ENCODE measurements at places on chromosomes 2 and 18.

DNA sequence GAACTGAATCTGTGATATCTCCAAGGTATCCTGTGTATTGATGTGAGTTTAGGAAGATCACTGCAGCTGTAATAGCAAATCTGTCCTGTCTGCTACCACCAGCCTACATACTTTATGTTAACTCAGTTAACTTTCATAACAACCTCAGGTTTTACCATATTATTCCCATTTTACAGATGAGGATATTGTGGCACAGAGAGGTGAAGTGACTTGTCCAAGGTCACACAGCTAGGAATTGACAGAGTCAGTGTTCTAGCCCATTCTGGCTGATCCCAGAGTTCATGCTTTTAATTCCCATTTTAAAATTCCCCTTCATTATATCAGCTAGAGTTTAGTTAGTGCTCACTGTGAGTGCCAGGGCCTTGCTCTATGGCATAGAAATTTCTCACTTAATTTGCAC lies 49.4 kb downstream of the PLEK start:
- no peak for DNase-seq

- DNase-seq = no peak
These were observed 51.4 kb downstream of the UXS1 start for GRCh38 chr2:106142683-106143082.

DNA sequence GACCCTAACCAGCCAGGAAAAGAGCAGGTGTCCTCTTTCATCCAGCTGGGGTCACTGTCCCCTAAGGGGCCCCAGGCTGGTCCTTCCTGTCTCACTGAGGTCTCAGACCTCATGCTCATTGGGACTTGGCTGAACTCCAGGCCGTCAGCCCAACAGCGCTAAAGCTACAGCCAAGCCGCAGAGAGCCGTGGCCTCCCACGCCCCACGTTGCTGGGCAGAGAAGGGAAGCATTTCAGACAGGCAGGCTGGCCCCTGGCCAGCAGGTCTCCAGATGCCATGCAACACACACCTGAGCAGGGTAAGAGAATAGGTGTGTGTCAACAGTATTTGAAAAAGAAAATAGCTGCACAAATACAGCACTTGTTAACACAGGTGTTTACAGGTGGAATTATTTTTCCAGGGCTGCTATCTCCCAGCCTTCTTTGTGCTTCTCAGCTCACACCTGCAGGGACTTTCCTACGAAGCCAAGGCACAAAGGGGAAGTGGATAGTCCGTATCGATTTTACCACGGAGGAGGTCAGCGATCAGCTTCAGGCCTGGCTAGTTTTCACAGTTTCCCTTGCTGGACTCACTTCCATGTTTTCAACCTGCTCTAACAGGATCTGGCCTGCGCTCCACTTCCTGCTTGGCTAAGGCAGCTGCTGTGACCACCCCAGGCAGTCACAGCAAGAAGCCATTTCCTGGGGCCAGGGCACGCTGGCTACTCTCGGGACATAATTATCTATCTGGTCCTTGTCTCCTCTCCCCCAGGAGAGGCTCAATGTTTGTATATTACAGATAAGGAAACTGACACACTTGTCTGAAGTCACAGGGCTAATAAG lies 156.1 kb upstream of the ID2 start:
- no peak for DNase-seq

DNA sequence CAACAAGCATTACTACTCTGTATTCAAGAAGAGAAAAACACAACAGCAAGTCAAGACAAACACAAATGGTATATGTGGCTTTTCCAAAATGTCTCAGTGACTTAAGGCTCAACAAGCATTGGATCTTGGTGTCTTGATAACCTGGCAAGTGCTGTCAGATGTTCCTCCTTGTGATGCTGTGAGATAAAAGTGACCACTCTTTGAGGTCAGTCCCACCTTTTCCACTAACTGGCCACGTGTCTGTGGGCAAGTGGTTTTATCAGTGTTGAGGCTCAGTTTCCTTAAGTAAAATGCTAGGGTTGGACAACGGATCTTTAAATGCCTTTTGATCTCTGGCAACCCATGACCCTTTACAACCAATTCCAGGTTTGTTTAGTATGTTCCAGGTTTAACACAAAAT lies 98.7 kb downstream of the BCL2 start:
- no peak for DNase-seq

DNA sequence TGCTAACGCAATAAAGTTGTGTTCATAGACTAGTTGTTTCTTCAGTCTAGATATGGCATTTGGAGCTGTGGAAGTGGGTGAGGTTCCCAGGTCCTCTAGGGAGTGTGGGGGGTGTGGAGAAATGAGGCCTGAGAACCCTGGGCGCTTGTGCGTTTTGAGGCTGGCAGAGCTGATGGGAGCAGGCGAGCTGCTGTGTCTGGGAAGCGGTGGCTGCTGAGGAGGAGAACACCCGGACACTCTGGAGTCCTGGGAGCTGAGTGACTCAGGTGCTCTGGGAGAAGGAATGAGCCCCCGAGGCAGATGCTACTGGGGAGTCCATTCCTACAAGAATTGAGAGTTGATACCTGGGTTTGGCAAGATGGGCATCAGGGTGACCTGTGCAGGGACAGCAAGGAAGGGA lies 67.5 kb downstream of the LPIN1 start:
- no peak for DNase-seq
